ENCODE measurements at places on chromosomes 16 and 17. TPM values are rescaled to one million over a fixed set of nuclear protein-coding genes. Genes with fewer than 3 reads are reported as not detected.

EXOC3L1 gene
- not detected for total RNA-seq

ATMIN gene
- 21.3 TPM for total RNA-seq

DNA sequence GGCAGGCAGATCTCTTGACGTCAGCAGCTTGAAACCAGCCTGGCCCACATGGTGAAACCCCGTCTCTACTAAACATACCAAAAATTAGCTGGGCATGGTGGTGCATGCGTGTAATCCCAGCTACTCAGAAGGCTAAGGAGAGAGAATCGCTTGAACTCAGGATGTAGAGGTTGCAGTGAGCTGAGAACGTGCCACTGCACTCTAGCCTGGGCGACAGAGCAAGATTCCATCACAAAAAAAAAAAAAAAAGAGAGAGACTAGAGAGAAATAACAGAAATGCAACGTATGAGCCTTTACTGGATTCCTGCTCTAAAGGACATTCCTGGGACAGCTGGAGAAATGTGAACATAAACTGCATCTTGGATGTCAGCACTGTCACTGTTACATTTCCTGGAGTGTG lies 10.8 kb downstream of the IFT140 start:
- no peak for DNase-seq

DNA sequence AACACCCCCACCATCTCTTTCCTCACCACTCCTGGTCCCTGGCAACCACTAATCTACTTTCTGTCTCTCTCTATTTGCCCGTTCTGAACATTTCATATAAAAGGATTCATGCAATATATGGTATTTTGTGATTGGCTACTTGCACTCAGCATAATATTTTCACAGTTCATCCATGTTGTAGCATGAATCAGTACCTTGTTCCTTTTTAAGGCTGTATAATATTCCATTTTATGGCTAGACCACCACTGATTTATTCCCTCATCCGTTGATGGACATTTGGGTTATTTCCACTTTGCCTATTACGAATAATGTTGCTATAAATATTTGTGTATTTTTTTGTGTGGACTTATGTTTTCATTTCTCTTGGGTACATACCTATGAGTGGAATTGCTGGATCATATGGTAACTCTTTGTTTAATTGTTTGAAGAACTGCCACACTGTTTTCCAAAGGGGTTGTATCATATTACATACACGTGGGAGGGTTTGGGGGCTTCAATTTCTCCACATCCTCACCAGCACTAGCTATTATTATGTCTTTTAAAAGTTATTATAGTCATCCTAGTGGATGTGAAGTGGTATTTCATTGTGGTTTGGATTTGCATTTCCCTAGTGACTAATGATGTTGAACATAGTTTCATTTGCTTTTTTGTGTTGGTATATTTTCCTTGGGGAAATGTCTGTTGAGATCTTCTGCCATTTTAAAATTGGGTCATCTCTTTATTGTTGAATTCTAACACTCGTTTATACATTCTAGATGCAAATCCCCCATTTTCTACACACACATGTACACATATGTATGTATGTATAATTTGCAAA lies 26.3 kb downstream of the SEC14L5 start:
- no peak for DNase-seq

DNA sequence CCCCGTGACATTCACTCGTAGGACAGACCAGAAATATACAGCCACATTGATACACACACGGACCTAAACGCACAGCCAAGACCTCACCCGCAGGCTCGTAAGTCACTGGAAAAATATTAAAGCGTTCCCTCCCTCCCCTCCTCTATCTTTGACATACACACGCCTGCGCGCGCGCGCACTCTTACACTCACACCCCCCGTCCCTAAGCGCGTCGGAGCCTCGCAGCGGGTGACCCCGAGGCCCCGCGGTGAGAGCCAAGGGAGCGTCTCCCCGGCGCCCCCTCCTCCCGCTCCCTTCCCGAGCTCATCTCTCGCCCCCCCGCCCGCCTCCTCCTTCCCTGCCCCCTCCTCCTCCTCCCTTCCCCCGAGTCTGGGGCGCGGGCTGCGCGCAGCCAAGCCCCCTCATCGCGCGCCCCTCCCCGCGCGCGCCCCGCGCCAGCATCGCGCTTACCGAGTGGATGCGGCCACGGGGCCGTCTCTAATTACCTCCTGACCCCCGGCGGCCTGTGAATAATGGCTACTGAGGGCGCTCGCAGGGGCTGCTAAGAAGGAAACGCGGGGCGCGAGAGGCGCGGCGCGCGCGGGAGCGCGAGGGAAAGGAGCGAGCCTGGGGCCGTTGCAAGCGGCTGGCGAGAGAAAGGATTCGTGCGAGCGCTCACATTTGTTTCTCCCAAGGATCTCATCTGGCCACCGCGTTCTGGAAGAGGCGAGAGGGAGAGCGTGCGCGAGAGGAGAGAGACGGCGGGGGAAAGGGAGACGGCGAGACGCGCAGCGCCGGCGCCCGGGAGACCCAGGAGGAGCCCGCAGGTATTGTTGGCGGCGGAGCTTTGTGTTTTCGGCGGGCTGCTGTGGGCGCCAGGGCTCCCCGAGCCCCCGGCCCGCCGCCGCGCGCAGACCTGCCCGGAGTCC lies 42.4 kb downstream of the RAI1 start:
- DNase-seq = peak; percentile 42

- no peak for DNase-seq
These were observed 169.4 kb downstream of the ABCA8 start for GRCh38 chr17:68785565-68786486.

DNA sequence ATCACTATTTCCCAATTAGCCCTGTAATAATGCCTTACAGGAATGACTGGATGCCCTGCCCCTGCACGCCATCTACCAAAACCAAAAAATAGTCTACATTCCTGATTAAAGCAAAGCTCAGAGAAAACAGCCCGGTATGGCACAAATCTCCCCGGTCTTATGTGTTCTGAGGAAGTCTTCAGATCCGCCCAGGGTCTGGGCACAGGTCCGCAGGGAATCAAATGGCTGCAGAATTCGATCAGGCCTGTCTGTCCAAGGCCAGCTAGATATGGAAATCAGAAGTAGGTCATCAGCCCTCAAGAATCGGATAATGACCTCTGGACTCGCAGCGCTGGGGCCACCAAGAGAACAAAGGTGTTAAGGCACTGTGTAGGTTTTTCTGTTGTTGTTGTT lies 171.0 kb downstream of the ZFHX3 start:
- no peak for DNase-seq
